ENCODE measurements at places on chromosomes 3 and 15. TPM values are rescaled to one million over a fixed set of nuclear protein-coding genes. Genes with fewer than 3 reads are reported as not detected.

Gene PPP1R14D
- total RNA-seq: not detected

Gene GABRR3
- not detected for total RNA-seq

- DNase-seq: no peak
Observed at GRCh38 chr3:156888176-156888575, 62.0 kb downstream of the LEKR1 start.

DNA sequence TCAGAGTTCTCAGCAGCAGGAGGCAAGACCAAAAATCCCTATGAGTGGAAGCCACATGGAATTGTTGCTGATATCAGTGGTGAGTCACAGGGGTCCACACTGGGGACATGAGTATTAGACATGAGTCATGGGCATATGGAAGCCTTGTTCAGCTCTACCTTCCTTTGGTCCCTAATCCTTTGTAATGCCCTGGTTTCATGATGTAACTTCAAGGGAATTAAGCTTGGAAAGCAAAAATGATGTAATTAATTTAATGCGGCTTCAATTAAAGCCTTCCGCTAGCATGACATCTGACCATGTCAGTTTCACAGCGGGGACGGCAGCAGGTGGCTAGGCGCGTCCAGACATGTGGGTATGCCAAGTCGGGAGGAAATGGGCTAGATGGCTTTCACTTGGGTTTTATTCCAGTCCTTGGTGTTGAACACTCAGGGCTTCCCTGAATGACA lies 176.1 kb upstream of the RGMA start:
- no peak for DNase-seq

DNA sequence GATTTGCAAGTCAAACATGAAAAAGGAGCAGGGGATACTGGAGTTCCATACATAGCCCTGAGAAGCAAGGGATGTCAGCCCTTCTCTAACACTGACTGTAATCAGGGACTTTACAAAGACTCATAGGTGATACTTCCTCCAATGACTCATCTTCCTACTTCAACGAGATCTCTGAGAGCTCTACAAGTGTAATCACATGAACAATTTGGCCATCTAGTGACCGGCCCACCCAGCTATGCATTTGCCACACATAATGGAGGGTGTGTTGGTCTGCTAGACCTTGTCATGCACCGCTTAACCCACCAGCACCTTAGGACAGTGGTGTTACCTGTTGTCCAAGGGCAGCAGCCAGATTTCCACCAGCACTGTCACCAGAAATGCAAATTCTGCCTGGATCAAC lies 75.3 kb downstream of the NCEH1 start:
- DNase-seq: peak; percentile 76

Gene ASB14
- not detected for total RNA-seq

DNA sequence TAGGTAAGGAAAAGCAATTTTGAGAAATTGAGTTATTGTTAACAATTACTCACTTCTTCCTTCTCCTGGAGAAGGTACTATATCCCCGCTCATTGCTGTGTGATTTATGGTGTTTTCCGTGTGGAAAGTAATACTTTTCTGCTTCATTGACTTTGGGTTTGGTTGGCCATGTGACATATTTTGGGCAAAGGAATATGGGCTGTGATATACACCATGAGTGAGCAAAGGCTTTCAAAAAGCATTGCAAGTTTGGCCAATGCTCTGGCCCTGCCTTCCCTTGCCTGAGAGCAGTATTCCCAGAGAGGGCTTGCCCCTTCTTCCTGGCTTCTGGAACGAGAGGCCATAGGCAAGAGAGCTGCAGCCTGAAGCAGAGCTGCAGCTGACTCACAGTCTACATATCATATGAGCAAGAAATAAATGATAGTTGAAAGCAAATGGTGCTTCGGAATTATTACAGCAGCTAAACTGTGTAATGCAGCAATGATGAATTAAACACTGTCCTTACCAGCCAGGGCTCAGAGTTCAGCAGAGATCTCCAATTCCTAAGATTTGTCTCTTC lies 216.8 kb upstream of the CD96 start:
- no peak for DNase-seq

- no peak for DNase-seq
Observed at GRCh38 chr3:124942613-124943012, 8.1 kb upstream of the MUC13 start.

Gene EFL1
- total RNA-seq: 39.2 TPM

DNA sequence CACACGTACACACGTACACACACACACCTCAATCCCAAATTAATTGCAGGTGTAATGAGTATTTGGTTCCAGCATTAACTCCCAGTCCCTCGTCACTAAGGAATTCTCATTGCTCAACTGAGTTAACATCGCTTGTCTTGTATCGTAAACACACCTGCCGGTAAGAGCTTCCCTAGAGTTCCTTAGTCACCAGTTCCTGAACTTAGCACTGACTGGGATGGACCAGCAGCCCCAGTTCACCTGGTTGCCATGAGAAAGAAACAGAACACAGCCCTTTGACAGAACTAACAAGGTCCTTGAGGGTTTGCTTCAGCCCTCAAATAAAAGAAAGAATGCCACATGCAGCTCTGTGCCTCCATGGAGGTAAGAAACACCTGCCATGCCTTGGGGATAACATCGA lies 66.3 kb upstream of the SLCO3A1 start:
- DNase-seq: no peak

DNA sequence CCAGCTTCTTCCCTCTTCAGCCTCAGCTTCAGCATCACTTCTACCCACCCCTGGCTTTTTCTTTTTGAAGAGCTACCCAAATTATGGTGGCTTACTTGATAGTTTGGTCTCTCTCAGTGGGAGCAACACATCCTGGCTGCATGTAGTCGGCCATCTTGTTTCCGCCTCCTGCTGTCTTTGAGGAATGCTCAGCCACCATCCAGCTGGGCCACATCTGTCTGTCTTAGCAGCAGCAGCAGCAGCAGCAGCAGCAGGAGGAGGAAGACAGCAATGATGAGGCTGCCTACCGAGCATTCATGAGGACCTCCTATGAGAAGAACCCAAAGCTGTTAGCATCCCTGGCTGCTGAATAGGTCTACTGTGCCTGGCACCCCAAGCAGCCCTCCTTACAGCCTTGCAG lies 19.7 kb downstream of the IL16 start:
- DNase-seq: no peak

Gene AMT
- 3.8 TPM for total RNA-seq

DNA sequence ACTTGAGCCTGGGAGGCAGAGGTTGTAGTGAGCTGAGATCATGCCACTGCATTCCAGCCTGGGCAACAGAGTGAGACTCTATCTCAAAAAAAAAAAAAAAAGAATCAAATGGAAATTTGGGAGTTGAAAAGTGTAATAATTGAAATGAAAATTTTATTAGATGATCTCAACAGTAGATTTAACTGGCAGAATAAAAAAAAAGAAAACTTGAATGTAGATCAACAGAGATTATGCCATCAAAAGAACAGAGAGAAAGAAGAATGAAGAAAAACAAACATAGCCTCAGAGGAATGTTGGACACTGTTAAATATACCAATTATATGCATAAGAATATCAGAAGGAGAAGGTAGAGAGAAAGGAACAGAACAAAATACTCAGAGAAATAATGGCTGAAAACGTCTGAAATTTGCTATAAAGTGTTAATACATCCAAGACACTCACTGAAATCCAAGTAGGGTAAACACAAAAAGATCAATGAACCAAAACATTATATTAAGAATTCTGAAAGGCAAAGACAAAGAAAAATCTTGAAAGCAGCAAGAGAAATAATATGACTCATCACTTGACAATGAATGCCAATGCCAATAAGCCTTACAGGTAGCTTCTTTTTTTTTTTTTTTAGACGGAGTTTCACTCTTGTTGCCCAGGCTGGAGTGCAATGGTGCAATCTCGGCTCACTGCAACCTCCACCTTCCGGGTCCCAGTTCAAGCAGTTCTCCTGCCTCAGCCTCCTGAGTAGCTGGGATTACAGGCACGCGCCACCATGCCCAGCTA lies 14.6 kb upstream of the ELP6 start:
- DNase-seq: peak; percentile 56

GRCh38 chr3:140942221-140943104 lies 827 bp downstream of the SLC25A36 start:
- peak; percentile 55 for DNase-seq

DNA sequence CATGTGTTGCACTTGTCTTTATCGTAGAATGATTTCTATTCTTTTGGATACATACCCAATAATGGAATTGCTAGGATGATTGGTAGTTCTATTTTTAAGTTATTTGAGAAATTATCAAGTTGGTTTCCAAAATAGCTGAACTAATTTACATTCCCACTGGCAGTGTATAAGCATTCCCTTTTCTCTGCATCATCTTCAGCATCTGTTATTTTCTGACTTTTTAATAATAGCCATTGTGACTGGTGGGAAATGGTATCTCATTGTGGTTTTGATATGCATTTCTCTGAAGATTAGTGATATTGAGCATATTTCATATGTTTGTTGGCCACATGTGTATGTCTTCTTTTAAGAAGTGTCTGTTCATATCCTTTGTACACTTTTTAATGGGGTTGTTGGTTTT lies 81.7 kb upstream of the NUDT16 start:
- no peak for DNase-seq

GRCh38 chr3:43411429-43411828 lies 125.1 kb downstream of the SNRK start:
- no peak for DNase-seq

Gene FGD5
- not detected for total RNA-seq

- DNase-seq: peak; percentile 89
Observed at GRCh38 chr15:40776537-40777141, 6.9 kb downstream of the C15orf62 start.

GRCh38 chr3:44955917-44956316 lies 20.1 kb downstream of the ZDHHC3 start:
- no peak for DNase-seq

- DNase-seq: peak; percentile 91
Observed at GRCh38 chr3:125062904-125063618, 7.3 kb upstream of the HEG1 start.

Gene OR5K1
- total RNA-seq: not detected

Gene GYG1
- total RNA-seq: 23.5 TPM

- DNase-seq: no peak
Observed at GRCh38 chr3:111737047-111737705, 121.9 kb upstream of the PHLDB2 start.

- DNase-seq: peak; percentile 87
Observed at GRCh38 chr15:50828610-50829206, 63.2 kb upstream of the SPPL2A start.

Gene FGF12
- not detected for total RNA-seq

DNA sequence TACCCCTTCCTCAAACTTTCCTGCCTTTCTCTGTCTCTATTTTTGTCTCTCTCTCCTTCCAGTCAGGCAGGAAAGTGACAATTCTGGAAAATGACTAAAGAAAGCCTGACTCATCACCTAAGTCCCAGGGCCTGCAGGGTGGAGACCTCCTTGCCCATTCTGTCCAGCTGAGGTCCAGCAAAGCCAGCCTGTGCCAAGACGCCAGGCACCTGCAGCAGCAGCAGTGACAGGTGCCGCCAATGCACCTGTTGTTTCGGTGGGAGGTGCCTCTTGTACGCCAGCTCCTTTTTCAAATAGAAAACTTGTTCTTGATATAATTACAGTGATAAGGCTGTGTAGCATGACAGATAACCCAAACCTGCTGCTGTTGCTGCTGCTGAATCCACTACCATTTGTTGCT lies 501.3 kb downstream of the NTRK3 start:
- no peak for DNase-seq

Gene CCR9
- total RNA-seq: not detected

Gene IFT57
- total RNA-seq: 37.6 TPM

Gene TTC14
- total RNA-seq: 37.0 TPM

Gene MORC1
- total RNA-seq: not detected

DNA sequence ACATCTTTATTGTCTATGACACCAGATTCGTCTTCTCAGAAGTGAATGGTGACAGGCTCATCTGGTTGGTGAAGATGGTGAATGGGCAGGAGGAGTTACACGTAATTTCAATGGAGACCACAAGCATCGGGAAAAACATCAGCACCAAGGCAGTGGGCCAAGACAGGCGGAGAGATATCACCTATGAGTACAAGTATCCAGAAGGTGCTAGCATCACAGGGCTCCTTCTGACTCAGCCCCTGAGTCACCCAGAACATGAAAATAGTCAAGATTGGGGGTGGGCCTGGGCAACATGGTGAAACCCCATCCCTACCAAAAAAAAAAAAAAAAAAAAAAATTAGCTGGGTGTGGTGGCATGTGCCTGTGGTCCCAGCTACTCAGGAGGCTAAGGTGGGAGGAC lies 32.6 kb downstream of the TGM4 start:
- DNase-seq: peak; percentile 92

- no peak for DNase-seq
Observed at GRCh38 chr3:191563722-191564121, 102.8 kb downstream of the PYDC2 start.

DNA sequence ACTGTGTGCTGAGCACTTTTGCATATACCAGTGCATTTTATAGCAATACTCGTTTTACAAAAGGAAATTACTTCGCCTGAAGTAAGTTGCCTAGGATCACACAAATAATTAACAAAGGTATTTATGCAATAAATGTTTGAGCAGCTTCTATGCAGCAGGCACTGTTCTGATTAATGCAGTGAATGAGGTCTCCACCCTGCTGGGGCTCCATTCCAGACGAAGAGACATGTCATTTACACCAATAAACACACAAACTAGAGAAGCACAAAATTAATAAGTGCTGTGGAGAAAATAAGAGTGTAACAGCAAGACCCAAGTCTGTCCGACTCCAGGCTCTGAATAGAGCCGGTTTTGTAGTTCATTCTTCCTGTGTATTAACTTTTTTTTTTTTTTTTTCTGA lies 17.5 kb downstream of the NOX5 start:
- no peak for DNase-seq

DNA sequence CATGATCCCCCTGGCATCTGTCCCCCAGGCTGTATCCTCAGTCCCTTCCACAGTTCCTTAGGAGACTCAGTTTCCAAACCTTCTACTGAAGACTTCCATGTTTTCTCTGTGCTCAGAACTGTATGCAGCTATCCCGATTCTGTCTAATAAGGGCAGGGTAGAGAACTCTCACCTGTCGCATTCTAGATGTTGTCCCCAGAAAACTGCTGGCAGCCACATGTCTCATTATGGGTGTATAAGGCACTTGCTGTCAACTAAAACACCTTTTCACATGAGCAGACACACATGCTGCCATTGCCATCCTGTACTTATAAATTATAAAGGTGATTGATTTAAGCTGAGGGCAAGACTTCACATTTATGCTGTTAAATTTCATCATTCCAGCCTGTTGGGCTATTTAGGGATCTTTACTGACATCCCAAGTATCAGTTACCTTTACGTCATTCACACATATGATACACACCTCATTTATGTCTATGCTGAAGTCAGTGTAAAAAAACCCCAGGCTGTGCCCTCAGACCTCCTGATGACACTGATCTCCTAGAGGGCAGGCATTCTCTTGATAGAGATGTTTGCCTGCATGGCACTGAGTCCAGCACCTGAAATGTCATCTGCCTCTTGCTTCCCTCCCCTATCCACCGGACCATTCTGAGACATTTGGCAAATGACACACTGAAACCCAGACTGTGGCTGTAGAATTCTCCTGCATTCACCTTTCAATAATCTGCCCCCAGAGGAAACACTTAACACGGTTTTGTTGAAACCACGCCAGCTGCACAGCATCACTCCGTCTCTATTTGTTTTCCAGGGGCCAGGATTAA lies 35.8 kb downstream of the BTD start:
- DNase-seq: no peak
